ENCODE measurements at places on chromosomes 6 and 20.

- DNase-seq, result no peak
These were observed 68.3 kb upstream of the TMEM244 start for GRCh38 chr6:129929433-129929832.

DNA sequence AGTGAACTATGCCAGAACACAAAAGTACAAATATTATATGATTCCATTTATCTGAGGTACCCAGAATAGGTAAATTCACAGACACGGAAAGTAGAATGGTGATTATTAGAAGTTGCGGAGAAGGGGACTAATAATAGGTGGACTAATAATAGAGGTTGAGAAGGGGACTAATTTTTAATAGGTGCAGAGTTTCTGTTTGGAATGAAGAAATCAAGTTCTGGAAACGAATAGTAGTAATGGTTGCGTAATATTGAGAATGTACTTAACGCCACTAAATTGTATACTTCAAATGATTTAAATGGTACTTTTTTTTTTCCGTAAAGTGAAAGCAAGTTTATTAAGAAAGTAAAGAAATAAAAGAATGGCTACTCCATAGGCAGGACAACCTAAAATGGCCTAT is 33.2 kb downstream of the B4GALT5 start:
- DNase-seq, result no peak

DNA sequence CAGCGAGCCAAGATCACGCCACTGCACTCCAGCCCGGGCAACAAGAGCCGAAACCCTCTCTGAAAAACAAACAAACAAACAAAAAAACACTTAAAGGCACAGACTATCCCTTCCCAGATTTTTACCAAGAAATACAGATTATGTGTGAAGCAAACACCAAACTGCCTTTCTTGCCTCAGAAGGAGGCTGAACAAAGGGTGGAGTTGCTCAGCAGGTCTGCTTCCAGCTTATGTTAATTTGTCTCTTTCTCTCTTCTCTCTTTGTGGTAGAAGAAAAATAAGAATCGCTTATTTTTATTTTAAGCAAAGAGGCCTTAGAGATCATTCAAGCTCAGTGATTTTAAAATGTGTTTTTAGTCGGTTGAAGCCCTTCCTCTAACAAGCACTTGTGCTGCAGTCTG is 14.2 kb downstream of the TUBB2A start:
- no peak for DNase-seq

GRCh38 chr6:38806833-38807232 is 91.7 kb downstream of the DNAH8 start:
- DNase-seq, result no peak

DNA sequence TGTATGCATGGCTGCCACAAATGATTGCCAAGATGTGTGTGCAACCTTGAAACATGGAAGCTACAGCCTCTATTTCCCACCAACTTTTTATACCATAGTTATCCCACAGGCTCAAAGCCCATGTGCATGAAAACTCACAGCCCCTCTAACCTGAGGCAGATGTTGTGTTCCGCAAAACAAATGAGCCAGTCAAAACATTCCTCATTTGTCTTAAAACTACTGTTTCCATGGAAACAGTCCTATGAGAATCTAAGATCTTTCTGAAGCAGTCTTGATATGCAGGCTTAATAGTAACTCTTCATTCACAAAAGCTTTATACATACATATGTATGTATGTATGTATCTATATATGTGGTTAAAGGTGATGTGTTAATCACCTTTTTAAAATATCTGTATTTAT is 31.2 kb upstream of the MANEA start:
- no peak for DNase-seq

- no peak for DNase-seq
These were observed 28.1 kb upstream of the AHI1 start for GRCh38 chr6:135525594-135525993.

GRCh38 chr6:148466158-148466557 is 123.5 kb downstream of the SASH1 start:
- no peak for DNase-seq

DNA sequence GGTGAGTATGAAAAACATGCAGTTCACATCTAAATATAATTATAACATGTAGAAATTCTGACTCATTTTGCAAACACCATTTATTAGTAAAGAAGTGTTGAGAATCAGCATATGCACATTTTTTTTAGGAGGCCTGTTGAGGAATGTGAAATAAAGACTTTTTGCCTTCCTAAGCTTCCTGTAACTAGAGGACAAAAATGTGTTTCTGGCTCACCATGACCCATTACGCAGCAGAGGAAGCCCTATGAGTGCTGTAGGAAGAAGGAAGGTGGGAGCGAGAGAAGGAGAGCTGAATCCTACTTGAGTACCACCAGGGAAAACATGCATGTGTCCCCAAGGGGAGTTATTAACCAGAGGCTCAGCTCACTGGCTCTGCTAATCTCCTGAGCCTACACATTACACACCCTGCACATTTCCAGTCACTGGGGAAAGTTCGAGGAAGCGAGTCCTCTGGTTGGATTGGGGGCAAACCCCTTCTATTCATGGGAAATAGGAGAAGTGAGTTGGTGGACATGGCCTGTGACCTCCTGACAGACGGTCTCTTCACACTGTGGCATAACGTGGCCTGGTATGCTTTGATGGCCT is 540.5 kb upstream of the JAG1 start:
- DNase-seq, result no peak

- no peak for DNase-seq
These were observed 26.6 kb upstream of the ELMO2 start for GRCh38 chr20:46433051-46433450.

- no peak for DNase-seq
These were observed 90.9 kb upstream of the GCM1 start for GRCh38 chr6:53239526-53239925.

DNA sequence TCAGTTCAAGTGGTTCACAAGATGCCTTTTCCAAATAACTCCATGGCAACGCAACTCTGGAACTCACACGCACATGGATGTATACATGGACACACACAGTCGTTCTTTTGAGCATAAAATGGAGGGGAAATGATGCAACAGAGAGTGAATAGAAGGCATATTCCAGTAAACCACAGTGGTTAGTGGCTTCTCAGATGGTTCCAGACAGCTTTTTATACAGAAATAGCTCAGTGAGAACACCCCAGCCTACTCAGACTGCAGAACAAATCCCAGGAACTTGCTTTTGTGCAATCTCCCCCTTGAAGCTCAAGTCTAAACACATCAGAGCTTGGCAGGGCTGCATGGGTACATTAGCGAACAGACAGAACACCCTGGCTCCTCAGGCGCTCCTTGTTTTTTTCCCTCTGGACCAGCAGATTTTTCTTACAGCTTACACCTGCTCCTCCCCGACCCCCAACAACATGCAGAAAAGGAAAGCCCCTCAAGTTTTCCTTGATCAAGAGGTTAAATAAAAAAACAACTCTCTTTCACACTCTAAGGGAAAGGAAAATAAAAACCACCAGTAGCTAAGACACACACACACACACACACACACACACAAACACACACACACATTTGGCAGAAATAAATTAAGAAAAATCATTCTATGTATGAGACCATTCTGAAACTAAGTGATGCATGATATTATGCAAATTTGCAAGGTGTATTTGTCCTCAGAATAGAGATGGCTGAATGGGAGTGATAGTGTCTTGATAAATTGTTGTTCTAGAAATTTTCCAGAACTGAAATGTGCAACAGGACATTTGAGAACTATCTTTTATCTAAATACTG is 51.2 kb upstream of the RANBP9 start:
- no peak for DNase-seq

GRCh38 chr6:135922174-135922573 is 70.7 kb downstream of the PDE7B start:
- DNase-seq, result no peak

DNA sequence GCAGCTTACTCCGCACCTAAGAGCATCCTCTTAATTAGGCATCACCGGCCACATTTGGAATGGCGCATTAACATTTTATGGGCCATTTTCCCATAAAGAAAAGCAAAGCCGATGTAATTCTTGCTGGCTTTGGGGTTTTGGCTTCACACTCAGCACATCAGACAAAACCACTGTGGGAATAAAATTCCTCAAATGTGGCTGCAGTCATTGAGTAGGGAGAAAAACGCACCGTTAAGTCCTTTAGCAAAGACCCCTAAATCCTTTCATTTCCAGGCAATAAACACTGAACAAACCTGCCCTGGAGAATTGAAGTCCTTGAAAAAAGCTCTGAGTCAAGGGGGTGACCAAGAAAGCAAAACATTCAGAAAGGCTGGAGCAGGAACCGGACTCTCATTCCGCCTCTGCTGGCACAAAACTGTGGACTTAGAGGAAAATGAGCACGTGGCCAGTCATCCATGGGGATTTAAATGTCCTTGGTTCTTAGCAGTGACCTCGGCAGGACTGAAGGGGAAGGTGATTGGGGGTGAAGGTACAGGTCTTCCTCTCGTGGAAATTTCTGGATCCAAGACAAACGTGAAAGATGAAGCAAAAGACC is 102.9 kb downstream of the CDH4 start:
- DNase-seq, result no peak

GRCh38 chr6:29791786-29792122 is 35.9 kb upstream of the HLA-G start:
- DNase-seq, result no peak

- DNase-seq, result no peak
These were observed 3.2 kb downstream of the GNAS start for GRCh38 chr20:58855506-58856389.

- DNase-seq, result no peak
These were observed 115.1 kb upstream of the ARID1B start for GRCh38 chr6:156662025-156662445.

DNA sequence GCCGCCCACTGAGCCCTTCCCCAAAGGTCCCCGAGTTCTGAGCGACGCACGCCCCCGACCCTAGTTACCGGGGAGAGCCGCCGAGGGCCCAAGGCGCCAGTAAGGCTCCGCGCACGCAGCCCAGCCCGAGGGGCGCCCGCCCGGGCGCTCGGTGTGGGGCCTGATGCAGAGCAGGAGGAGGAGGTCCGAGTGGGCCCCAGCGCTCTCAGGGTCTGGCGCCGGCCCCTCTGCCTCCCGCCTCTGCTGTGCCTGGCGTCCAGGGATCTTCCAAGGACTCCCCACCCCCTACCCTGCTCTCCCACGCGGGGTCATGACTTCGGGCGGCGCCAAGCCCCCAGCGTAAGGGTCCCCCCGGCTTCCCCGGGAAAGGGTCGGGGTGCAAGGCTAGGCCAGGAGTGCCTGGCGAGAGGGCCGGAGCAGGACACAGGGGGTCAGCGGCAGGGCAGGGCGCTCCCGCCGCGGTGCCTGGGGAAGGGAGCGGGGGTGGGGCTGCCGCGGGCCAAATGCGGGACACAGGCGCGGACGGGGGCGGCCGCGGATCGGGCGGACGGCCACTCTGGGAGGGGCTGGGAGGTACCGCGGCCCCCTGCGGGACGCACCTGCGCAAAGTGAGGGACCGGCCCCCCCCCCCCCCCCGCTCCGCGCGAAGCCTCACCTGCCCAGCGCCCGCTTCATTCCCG is 637 bp downstream of the ABHD12 start:
- DNase-seq, result peak; percentile 12

DNA sequence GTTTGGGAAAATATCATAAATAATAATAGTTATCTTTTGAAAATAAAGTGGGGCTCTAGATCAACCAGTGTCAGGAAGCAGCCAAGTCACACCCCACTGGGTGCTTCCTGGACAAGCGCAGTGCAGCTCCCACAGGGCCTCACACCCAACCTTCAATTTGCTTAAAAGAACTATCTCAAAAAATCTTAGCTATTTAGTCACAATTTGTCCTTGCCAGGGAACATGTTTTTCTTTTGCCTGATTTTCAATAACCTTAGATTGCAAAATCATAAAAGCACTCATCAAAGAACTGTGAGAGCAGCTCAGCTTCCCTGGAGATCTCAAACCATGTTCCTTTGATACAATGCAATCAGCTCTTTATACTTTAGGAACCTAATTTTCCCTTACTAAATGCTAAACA is 1.6 kb upstream of the NCOA7 start:
- no peak for DNase-seq

- DNase-seq, result no peak
These were observed 1297.5 kb upstream of the CITED2 start for GRCh38 chr6:140671926-140672325.

DNA sequence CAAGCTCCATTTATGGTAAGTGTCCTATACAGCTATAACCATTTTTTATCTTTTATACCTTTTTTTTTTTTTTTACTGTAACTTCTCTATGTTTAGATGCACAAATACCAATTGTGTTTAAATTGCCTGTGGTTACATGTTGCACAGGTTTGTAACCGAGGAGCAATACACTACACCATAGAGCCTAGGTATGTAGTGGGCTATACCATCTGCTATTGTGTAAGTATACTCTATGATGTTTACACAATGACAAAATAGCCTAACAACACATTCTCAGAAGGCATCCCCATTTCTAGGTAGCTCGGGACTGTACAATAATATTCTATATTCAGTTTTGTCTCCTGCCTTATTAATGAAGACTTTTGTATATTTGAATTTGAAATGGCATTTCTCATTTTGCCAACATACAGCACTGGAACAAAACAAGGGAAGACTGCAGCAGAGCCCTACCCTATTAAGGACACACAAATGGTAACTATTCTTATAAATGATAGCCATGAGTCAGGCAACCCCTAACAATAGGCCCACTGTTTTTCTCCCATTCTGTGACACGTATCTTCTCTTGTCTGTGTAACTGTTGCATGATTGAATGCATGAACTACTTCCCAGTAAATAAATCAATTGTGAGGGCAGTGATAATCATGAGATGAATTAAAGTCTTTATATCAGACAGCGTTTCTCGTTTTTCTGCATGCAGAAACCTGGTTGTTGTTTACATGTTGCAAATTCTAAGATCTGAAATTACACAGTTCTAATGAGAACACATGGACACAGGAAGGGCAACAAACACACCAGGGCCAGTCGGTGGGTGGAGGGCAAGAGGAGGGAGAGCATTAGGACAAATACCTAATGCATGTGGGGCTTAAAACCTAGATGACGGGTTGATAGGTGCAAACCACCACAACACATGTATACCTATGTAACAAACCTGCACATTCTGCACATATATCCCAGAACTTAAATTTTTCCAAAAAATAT is 173.9 kb downstream of the EPM2A start:
- no peak for DNase-seq

Data from activated CD8-positive, alpha-beta memory T cell treated with anti-CD3 and anti-CD28 coated beads for 48 hours (primary cell).